GM20000 (cell line): ENCODE measurements at places on chromosomes 2 and 18.

- no peak for DNase-seq
Measured at GRCh38 chr18:42606886-42607495, 508.5 kb downstream of the RIT2 start.

GRCh38 chr2:100870652-100871531 lies 51.0 kb downstream of the NPAS2 start:
- DNase-seq, result no peak

- DNase-seq, result no peak
Measured at GRCh38 chr2:197345846-197346370, 35.3 kb upstream of the ANKRD44 start.

DNA sequence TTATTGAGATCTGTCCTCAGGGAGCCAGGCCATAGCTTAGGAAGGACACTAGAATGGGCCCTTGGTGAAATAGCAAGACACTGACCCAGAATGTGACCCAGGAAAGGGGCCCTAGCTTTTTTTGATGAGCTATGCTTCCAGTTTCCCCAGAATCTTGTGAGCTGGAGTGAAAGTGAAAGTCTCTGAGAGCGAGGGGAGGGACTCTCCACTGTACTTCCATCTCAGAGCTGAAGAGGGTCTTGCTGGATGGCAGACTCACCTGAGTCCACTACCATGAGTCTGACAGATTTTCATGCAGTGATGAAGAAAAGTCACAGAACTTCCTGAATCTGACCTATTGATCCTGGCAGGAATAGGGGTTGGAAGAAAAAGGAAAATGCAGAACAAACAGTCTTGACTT lies 3.1 kb downstream of the ARHGAP25 start:
- DNase-seq, result peak; percentile 50

DNA sequence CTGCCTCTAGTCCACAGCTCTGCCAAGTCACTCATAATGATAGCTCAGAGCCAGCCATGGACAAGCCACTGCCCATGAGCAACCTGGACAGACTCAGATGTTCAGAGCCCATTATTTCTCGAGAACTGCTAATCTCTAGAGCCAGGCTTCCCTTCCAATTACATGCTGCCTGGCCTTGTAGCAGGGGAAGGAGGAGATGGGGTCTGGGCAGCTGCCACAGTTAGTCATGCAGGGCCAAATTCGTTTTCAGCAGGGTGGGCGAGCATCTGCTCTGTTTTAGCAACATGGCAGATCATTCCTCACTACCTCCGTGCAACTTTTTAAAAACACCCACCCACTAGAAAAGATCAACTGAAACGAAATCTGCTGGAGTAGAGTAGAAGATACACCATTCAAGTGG lies 141.8 kb downstream of the MYO5B start:
- DNase-seq, result no peak

- peak; percentile 49 for DNase-seq
Measured at GRCh38 chr2:28252311-28252710, 140.3 kb upstream of the FOSL2 start.

DNA sequence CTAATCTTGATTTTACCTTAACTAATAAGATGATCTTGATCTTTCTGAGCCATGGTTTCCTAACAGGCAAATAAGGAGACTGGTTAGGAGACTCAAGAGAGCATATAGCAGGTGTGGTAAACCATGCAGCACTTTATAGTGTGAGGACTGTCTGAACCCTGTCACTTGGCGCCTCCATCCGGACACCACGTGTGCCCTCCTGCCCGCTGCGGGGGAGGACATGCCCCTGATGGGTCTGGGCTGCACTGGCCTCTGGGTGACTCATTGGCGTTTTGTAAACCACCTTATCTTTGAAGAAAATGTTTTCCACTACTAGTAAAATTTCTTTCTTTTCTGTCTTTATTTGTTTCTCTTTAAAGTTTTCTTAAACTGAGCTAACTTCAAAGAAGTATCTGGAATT lies 131.1 kb downstream of the FMNL2 start:
- peak; percentile 8 for DNase-seq

DNA sequence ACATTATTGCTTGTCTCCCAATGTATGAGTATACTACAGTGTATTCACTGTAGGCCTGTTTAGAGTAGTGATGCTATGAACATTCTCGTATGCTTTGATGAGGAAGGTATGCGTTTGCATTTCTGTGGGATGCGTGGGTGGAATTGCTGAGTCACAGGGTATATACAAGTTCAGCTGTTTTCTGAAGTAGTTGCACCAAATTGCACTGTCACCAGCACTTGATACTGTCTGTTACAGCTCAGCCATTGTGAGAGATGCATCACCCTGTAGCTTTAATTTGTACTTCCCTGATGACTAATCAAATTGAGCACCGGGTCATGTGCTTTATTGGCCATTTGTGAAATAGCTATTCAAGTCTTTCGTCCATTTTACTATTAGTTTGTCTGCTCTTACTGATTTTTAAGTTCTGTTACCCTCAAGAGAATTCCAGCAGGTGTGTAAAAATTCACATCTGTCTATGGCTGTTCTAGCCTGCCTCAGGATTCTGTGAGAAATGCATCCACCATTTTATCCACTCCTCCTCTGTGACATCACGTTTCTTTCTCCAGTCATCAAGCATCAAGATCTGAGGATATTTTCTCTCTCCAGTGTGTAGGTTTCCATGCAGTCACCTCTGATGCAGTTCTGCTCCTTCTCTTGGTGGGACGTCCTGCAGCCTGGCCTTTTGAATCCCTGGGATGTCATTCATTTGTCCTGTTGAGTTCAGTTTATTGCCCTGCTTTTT lies 72.5 kb downstream of the DGKD start:
- no peak for DNase-seq

GRCh38 chr18:39057423-39058064 lies 1491.9 kb upstream of the CELF4 start:
- no peak for DNase-seq

DNA sequence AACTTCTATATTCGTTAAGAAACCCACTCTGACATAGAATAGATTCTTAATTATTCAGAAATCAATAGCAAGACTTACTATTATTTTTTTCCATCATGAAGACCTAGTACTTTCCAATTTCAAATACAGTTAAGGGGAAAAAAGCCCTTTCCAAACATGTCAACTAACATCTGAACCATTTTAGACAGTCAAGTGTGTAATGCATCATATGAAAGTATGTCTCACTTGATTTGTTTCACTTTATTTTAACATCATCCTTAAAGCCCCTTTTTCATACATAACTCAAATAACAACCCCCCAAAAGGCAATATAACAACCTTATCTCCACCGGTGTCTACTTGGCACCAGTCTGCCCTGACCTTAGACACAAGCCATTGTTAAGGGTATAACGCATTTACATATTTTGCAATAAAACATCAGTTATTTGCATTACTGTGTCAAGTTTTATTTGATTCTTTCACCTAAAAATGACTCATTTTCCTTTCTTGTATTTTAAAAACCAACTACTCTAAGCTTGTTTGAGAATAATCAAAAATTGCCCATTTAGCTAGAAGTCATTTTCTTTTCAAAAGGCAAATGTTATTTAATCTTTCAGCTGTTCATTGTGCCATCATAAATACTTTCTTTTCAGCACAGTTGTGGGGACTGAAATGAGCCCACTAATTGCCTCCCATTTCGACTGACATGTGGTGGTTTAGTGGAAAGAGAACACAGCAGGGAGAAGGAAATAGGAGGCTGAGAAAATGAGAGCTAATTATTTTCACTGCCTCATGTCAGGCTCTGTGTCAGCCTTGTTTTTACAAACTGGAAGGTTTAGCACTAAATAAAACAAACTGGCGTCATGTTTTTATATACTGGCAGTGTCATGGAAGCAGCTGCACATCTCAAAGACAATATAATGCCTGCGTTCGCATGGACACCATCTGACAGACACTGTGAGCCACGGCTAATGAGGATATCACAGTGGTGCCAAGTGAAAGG lies 104.7 kb upstream of the CDCA7 start:
- DNase-seq, result no peak

DNA sequence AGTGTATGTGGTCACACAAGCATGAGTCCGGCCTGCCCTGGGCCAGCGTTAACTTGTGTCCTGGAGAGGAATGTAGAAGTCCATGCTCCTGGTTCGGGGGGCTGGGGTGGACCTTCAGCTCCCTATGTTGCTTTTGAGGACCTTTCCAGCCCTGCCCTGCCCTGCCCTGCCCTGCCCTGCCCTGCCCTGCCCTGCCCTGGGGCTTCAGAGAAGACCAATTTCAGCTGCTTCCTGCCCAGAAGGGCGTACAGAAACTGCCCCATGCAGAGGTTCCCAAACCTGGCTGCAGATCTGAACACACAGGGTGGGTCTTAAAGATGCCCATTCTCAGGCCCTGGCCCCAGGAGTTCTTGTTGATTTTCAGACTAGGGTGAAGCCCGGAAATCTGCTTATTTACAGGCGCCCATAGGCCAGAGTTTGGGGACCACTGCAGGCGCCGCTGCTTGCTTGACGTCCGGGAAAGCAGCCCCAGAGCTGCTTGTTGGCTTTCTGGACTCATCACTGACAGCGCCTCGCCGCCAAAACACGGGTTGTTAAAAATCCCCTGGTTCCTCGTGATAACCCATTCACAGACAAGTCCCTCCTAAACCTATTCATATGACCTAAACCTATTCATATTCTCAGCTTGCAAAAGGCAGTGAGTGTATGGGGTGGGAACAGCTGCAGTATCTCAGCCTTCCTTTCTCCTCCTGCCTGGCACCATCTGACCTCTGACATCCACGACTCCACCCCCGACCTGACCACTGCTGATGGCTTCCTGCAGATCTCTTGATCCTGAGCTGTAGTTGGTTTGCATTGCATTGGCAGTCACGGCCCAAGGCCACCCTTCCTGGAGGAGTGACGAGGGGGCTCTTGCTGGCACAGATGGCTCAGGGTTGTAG lies 198.3 kb downstream of the GLI2 start:
- DNase-seq, result no peak

- no peak for DNase-seq
Measured at GRCh38 chr2:179963626-179964025, 43.5 kb downstream of the CWC22 start.

- DNase-seq, result peak; percentile 25
Measured at GRCh38 chr2:173571021-173571821, 216.5 kb downstream of the CDCA7 start.

- DNase-seq, result no peak
Measured at GRCh38 chr2:23503097-23503496, 118.1 kb downstream of the KLHL29 start.

- no peak for DNase-seq
Measured at GRCh38 chr2:105082107-105082506, 44.2 kb downstream of the MRPS9 start.

DNA sequence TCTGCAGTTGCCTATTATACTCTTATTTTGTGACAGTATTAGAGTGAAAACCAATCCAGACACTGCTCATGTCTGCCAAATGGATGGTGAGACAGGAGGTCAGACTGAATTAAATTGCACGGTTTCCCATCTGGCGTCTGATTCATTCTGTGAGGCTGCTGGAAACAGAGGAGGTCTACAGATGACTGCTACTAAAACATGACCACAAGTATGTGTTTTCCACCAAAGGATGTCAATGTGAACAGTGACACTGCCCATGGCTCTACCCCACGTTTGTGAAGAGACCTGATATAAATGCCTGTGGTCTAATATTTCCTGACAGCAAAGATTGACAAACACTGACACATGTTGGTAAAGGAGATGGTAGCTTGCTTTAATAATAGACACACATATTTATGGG lies 104.3 kb upstream of the ST6GAL2 start:
- DNase-seq, result no peak

- no peak for DNase-seq
Measured at GRCh38 chr2:229660951-229661350, 53.4 kb downstream of the DNER start.

GRCh38 chr2:212037062-212037461 lies 501.5 kb downstream of the ERBB4 start:
- no peak for DNase-seq

GRCh38 chr2:241808721-241809382 lies at the start of gene NEU4:
NEU4 (plus strand) TSS chr2:241809193; CDS start chr2:241814485, 5,292 bp downstream.
- DNase-seq, result peak; percentile 10

GRCh38 chr2:169891593-169892298 lies 64.5 kb downstream of the UBR3 start:
- no peak for DNase-seq

DNA sequence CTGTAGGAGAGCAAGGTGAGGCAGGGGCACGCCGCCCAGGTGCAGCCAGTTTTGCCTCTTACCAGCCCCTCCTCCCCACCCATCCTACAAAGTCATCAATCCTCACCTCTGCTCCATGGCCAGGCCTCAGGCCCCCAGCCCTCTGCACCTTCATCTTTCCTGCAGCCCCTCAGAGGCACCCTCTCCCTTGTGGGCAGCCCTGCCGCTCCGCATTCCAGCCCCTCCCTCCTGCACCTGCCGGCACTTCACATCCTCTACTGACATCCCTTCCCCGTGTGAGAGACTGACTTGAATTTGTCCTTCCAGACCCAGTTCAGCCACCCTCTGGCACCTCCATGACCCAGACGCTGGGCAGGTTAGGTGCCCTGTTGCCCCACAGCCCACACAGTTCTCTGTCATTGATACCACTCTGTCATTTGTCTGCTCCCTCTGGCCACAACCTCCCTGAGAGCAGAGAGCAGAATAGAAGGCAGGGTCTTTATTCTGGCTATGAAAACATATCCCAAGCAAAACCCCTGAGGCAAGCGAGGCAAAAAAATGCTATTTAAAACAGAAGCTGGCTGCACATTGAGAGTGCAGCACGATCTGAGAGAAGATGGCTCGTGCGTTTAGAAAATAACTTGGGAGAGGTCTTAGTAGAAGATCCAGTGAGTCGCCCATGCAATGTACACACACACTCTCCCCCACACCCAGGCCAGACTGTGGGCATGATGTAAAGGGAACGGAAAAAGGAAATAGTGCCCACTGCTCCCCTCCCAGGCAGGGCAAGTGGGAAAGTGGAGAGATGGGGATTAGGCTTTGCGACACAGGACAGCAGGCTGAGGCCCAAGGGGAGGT lies 25.9 kb downstream of the SDC1 start:
- DNase-seq, result no peak

DNA sequence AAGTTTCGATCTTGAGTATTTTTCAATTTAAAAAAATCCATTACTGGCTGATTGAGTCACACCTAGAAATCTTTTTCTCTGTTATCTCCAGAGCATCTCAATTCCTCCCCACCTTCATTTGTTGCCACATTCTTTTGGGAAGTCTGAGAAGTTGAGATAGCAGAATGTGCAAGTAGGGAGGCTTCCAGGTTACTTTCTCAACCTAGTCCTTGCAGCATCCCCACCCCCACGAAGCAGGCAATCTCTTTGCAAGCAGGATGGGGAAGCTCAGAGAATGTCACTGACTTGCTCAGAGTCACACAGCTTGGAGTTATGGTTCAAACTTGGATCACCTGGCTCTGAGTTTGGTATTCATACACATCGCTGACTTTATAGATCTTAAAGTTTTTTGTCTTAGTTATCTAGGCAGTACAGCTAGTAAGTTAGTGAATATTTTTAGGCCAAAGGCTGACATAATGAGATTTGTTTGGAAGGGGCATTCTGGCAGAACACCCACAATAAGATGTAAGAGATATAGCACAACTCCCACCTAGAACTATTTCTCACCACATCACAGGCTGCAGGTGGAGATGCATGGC lies 25.9 kb upstream of the LCLAT1 start:
- no peak for DNase-seq

DNA sequence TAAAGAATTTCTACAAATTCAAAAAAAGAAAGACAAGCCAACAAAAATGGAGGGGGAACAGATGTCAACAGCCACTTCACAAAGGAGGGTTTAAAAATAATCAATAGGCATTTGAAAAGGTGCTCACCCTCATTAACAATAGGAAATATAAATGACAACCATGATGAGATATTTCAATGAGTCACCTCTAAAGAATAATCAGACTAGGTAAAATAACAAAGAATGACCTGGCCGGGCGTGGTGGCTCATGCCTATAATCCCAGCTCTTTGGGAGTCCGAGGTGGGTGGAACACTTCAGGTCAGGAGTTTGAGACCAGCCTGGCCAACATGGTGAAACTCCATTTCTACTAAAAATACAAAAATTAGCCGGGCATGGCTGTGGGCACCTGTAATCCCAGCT lies 133.6 kb downstream of the KCNE4 start:
- no peak for DNase-seq
